Stimulated activated CD8-positive, alpha-beta memory T cell treated with anti-CD3 and anti-CD28 coated beads, Interleukin-12 subunit alpha, Interleukin-12 subunit beta, amount 100 ng/mL, for 4 hours (primary cell): ENCODE measurements at places on chromosomes 13 and 19.

GRCh38 chr13:109756778-109757177, 29.6 kb downstream of the IRS2 start:
- no peak for DNase-seq

GRCh38 chr19:30212574-30212973, 159.6 kb upstream of the ZNF536 start:
- no peak for DNase-seq

- DNase-seq: no peak
Measured at GRCh38 chr19:17623224-17623935, 64.8 kb downstream of the UNC13A start.

- peak; percentile 52 for DNase-seq
Measured at GRCh38 chr19:18373892-18374629, 11.9 kb upstream of the GDF15 start.

DNA sequence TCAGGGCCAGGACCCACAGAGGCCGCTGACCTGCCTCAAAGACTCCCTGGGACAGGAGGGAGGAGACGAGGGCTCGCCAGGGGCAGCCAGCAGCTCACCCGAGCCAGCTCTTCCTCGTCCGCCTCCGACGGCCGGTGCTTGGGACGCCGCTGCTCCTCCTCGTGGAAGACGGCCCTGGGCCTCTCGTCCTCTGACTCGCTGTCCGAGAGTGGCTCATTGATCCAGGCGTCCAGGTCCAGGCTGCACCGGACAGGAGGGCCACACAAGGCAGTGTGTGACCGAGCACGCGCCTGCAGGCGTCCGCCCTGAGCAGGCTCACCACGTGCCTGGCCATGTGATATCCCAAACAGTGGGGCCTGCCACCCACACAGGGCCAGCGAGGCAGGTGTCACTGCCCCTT, 19.8 kb downstream of the IZUMO4 start:
- DNase-seq: no peak

- DNase-seq: no peak
Measured at GRCh38 chr19:56905631-56906150, 65.2 kb upstream of the PEG3 start.

DNA sequence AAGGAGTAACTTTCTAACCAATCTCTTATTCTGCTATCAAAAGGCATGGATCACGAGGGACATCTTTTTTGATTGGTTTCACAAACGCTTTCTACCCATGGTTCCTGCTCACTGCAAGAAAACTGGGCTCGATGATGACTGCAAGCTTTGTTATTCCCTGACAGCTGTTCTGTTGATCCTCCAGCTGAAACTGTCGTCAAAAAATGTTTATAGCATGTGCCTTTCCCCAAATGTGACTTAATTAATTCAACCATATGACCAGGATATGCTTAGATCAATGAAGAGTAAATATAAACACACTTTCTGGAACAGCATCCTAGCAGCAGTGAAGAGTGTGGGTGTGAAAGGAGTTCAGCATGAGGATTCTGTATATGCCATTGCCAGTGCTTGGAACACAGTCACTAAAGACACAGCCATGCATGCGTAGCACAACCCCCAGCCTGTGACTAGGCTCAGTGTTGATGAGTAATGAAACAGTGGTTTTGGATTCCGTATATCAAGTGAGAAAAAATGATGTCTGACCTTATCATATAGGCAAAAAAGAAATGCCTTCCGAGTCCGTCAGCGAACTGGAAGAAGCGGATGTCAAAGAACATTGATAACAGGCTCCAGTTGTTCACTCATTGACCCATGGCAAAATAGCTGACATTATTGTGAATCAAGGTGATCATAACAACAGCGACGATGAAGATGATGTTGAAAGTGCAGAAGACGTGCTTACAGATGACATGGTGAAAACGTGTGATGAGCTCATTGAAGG, 347.4 kb downstream of the FGF9 start:
- DNase-seq: no peak

DNA sequence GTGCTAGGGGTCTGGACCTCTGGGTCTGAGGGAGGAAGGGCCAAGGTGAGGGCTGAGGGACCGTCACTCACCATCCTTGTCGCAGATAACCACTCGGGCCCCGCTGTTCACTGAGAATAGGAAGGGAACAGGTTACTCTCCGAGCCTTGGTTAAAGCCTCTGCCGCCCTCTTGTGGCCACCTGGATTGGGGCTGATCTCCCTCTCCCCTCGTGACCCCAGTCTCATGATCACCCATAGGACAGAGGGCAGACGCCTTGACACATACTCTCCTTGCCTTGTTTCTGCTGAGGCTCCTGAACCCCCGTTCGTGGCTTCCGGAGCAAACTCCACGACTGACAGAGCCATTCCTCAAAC, 580 bp downstream of the HSD17B14 start:
- peak; percentile 76 for DNase-seq

GRCh38 chr13:25111585-25111956, 15.6 kb downstream of the PABPC3 start:
- no peak for DNase-seq

DNA sequence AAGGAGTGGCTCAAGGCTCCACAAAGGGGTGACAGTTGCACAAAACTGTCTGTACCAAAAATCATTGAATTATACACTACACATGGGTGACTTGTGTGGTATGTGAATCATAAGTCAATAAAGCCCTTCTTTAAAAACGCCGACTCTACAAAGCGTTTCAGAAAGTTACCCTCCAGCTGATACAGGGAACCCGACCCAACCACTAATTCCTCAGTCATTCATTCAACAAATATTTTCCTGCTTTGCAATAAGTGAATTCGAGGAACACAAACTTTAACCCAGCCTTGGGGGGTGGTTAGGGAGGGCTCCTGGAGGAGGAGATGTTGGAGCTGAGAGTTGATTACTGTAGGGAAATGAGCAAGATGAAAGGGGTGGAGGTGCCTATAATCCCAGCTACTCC, 32.0 kb downstream of the LTBP4 start:
- no peak for DNase-seq

DNA sequence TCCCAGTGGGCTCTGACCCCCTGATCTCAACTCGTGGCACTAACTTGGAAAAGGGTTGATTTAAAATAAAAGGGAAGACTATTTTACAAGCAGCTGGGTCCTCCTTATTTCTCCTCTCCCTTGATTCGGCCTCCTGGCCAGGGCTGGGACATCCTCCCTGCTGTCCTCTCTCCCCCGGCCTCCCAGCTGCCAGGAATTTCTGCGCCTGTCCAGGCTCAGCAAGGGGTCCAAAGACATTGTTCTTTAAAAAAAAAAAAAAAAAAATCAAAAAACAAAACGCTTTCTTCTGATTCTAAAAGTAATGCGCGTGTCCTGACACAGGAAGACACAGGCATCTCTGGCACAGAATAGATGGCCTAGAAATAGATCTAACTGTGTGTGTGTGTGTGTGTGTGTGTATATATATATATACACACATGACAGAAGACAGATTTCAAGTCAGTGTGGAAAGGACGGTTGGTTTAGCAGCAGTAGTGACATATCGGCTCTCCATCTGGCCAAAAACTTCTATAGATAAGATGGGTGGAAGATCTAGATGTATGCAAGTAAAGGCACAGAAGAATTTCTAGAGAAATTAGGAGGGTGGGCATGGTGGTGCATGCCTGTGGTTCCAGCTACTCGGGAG, 12.3 kb upstream of the LENG8 start:
- DNase-seq: no peak

GRCh38 chr19:11496391-11497163, 9.1 kb downstream of the ZNF653 start:
- DNase-seq: peak; percentile 27

DNA sequence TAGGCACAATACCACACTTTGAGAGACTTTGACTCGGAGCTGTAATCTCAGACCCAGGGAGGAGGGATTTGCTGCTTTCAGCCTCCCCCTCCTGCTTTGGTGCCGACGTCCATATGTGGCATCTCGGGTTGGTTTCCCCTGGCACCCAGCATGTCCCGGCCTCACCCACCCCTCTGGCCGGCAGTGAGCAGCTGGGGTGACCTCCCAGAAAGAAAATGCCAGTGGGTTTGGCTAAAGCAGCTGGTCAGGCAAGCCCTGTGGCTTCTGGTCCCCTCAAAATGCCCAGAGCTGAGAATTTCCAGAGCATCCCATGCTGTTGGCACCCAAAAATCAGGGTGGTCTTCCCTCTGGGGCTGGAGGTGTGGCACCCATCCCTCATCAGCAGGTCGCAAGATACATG, 34.1 kb downstream of the INSR start:
- no peak for DNase-seq

GRCh38 chr13:100306434-100306999, 217.6 kb downstream of the PCCA start:
- no peak for DNase-seq

- DNase-seq: no peak
Measured at GRCh38 chr19:18349524-18350128, 9.2 kb downstream of the PGPEP1 start.

DNA sequence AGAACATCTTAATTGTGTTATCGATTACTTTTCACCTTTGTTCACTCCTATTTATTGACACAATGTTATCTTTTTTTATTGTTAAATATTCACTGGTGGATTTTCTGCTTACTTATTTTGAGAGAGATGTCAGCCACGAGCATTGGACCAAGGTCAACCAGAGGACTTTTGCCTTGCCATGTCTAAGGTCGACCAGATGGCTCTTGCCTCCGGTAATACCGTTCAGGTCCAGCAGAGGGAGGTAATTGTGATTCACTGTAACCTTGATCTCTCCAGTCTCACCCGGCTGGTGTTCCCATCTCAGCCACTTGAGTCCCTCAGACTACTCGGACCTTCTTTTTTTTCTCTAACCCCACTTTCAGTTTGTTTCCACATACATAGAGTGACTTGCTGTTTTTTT, 1438.1 kb downstream of the UQCRFS1 start:
- DNase-seq: no peak

DNA sequence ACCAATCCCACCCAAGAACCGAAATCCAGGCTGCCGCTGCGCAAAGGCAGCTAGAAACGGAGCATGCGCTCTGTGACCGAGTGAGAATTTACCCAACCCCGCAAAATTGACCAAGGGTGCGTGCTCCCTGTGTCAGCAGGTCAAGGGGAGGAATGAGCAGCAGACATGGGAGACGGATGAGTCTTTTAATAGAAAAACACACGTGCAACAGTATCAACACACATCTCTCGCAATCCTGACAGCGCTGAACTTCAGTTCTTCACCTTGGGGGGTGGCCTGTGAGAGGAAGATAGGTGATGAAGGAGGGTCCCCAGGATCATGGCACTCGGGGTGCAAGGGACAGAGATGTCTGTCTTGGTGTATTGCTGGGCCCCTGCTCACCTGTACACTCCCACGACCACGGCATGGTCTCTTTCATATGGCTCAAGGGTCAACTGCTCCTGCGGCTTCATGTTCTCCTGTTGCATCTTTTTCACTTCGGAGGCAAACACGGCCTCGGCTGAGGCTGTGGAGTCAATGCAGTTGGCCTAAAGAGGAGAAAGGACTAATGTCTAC, 402 bp upstream of the DYRK1B start:
- no peak for DNase-seq

DNA sequence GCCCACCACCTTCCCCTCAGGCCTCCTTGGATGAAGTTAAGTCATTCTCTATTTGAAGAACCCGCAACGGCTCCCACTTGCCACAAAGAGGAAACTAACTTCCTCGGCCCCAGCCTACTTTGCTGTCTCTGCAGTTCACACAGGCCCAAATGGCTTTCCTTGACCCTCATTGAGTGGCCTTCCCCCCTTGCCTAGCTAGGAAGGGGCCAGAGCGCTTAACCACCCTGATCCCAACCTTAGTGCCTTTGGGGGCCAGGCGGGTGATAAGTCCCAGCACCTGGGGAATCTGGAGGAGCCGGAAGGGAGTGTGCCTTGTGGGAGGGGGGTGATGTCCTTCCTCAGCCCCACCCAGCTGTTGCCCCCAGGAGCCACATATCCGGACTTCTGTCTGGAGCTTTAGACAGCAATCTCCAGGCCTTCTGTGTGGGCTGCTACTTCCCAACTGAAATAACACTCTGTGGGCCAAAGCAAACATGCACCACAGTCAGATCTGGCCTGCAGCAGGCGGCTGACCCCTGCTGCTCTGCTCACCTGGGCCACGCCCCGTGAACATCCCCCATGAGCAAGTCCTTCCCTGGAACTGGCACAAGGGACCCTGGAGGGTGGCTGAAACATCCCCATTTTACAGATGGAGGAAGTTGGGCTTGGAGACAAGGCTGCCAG, 10.5 kb downstream of the NECTIN2 start:
- DNase-seq: no peak

- no peak for DNase-seq
Measured at GRCh38 chr13:107332188-107332587, 764.3 kb upstream of the ARGLU1 start.

GRCh38 chr19:31220540-31220939, 128.7 kb downstream of the TSHZ3 start:
- no peak for DNase-seq

DNA sequence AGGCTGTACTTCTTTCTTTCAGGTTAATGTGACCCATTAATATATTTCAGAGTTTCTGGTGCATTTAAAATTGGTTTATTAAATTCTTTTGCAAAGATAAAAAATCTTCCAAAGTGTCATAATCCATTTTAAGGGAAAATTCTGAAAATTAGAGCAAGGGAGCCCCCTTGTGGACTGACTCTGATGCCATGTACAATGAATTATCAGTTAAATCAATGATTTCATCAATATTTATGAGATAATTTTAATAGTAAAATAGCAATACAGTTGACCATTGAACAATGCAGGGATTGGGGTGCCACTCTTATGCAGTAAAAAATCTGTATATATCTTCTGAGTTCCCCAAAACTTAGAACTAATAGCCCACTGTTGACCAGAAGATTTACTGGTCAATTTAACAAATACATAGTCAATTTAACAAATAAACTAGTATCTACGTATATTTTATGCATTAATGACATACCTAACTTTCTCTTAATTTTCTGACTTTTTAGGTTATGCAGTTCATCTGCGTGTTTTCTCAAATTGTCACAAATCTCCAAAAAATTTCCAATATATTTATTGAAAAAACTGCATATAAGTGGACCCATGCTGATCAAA, 479.1 kb upstream of the MIR17HG start:
- DNase-seq: no peak

DNA sequence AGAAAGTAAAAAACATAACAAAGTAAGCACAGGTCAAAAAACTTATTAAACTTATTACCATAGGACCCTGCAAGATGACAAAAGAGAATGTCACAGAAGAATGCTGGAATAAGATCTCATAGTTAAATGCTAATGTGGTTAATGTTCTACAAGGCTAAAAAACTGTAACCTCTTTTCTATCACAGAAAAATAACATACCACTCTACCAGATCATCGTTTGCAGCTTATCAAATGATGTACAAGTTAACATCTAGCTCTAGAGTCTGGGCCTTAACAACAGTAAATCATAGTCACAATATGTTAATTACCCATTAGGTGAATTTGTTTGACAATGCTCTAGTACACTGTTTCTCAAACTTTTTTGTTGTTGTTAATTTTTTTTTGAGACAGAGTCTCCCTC, 53.0 kb downstream of the NUFIP1 start:
- DNase-seq: no peak

GRCh38 chr19:336067-336614, 8.5 kb downstream of the MIER2 start:
- DNase-seq: no peak

- DNase-seq: no peak
Measured at GRCh38 chr13:75550159-75550567, 572 bp downstream of the UCHL3 start.
